Aorta (tissue), 5 donors: ENCODE measurements at places on chromosomes 3 and 15. TPM values are rescaled to one million over a fixed set of nuclear protein-coding genes. Genes with fewer than 3 reads are reported as not detected.

Gene STRIT1
- not detected for total RNA-seq

Gene TRIM42
- total RNA-seq: not detected

Gene LOXL1
- 108 TPM for total RNA-seq

GRCh38 chr3:143700431-143700975, 147.8 kb downstream of the SLC9A9 start:
- H3K4me3 ChIP-seq: no peak overlapping the region
- no peaks in the 10 kb centered on the region for H3K36me3 ChIP-seq
- no peaks in the 10 kb centered on the region for H3K27me3 ChIP-seq
- H3K27ac ChIP-seq: no peak overlapping the region
- no peaks in the 10 kb centered on the region for H3K4me1 ChIP-seq
- DNase-seq: no peak

Gene GOLGA8M
- total RNA-seq: 4.3 TPM

GRCh38 chr15:40130799-40131502, 22.3 kb upstream of the BMF start:
- no peak overlapping the region for H3K27ac ChIP-seq
- no peaks in the 10 kb centered on the region for H3K36me3 ChIP-seq
- no peak overlapping the region for H3K4me3 ChIP-seq
- no peaks in the 10 kb centered on the region for H3K4me1 ChIP-seq
- DNase-seq: no peak

Gene MEIS2
- 58.7 TPM for total RNA-seq

Gene ITGA11
- total RNA-seq: 154 TPM

- H3K27ac ChIP-seq: no peak overlapping the region
- H3K36me3 ChIP-seq: no peaks in the 10 kb centered on the region
- no peaks in the 10 kb centered on the region for H3K4me1 ChIP-seq
- no peak overlapping the region for H3K4me3 ChIP-seq
- no peaks in the 10 kb centered on the region for H3K27me3 ChIP-seq
- DNase-seq: no peak
These were observed 65.8 kb downstream of the PDE8A start for GRCh38 chr15:85047271-85047948.

Gene CHDH
- total RNA-seq: 3.7 TPM

DNA sequence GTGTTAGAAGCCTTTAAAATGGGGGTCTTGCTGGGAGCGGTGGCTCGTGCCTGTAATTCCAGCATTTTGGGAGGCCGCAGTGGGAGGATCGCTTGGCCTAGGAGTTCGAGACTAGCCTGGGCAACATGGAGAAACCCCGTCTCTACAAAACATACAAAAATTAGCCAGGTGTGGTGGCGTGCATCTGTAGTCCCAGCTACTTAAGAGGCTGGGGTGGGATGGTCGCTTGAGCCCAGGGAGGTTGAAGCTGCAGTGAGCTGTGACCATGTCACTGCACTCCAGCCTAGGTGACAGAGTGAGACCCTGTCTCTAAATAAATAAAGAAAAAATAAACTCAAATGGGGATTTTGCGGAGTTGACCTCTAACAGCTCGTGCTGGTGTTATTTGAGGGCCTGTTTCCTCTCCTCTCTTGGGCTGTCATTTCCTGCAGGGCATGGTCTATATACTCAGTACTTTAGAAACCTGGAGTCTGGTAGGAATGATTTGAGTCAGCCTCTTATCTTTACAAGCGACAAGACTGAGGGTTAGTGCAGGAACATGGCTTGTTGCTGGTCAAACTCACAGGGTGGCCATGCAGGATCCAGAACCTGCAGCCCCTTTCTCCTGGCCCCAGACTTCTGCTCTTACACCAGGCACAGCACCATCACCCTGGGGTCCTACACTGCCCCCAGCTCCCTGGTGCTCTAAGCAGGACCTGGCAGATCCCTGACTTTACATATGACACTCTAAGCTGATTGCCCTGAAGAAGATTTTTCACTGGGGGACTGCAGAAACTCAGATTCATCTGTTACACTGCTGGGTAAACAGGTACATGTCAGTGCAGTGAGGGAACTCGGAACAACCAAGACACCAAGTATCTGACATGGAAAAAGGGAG, 15.1 kb downstream of the EHD4 start:
- DNase-seq: no peak
- no peaks in the 10 kb centered on the region for H3K36me3 ChIP-seq
- peaks cover 8% of the 10 kb centered on the region for H3K4me1 ChIP-seq
- H3K27me3 ChIP-seq: no peaks in the 10 kb centered on the region

- no peaks in the 10 kb centered on the region for H3K27me3 ChIP-seq
- no peak overlapping the region for H3K27ac ChIP-seq
- no peak overlapping the region for H3K4me3 ChIP-seq
These were observed 101.0 kb downstream of the ATG7 start for GRCh38 chr3:11373235-11373634.

DNA sequence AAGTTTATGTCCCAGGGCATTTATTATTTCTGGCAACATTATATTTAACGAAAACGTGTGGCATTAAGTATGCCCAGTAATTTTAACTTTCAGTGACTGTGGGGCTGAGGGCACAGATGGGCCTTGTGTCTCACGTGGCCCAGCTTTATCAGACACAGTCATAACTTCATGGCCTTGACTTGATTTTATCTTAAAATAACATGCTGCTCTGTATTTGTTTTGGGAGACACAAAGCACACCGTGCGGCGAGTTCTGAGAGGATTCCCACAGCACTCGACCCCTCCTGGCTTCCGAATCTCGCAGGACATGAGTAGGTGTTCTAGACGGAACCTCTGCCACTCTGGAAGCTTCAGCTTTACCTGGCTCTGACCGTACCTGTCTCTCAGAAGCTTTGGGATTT, 180.8 kb downstream of the ADAMTS17 start:
- peaks cover 6% of the 10 kb centered on the region for H3K4me1 ChIP-seq
- no peaks in the 10 kb centered on the region for H3K36me3 ChIP-seq
- no peaks in the 10 kb centered on the region for H3K27me3 ChIP-seq
- no peak for DNase-seq

Gene CCDC13
- 1.3 TPM for total RNA-seq

Gene MCF2L2
- 1.0 TPM for total RNA-seq

DNA sequence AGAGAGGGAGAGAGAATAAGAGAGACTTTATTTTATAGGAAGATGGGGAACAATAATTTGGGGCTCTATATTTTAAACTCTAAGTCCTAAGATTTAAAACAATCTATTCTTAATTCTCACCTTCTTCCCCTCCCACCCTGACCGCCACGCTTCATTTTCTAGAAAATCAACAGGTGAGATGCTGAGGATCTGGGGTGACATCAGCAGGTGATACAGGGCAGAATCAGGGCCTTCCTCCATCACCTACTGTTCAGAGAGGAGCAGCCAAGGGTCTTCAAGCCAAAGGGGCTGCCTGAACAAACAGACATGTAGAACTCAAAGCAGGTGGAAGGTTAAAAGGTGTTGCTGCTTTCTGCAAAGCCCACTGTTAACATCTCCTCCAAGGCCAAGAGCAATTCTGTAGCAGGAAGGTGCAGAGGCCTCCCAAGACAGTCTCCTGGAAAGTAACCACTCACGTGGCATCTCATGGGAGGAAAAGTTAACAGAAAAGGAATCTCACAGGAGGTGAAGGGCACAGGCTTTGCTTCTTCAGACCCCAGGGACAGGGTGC, 183.6 kb upstream of the TLE3 start:
- no peaks in the 10 kb centered on the region for H3K36me3 ChIP-seq
- H3K4me3 ChIP-seq: no peak overlapping the region
- H3K27ac ChIP-seq: no peak overlapping the region
- no peaks in the 10 kb centered on the region for H3K27me3 ChIP-seq
- H3K4me1 ChIP-seq: no peaks in the 10 kb centered on the region

- H3K27me3 ChIP-seq: no peaks in the 10 kb centered on the region
- no peak for DNase-seq
- no peaks in the 10 kb centered on the region for H3K4me1 ChIP-seq
- H3K36me3 ChIP-seq: no peaks in the 10 kb centered on the region
These were observed 50.3 kb upstream of the SNRK start for GRCh38 chr3:43236008-43236407.
